ENCODE measurements at places on chromosomes 11 and 22. TPM values are rescaled to one million over a fixed set of nuclear protein-coding genes. Genes with fewer than 3 reads are reported as not detected.

GRCh38 chr22:32722441-32722840, 79.1 kb upstream of the TIMP3 start:
- no peak for DNase-seq

DNA sequence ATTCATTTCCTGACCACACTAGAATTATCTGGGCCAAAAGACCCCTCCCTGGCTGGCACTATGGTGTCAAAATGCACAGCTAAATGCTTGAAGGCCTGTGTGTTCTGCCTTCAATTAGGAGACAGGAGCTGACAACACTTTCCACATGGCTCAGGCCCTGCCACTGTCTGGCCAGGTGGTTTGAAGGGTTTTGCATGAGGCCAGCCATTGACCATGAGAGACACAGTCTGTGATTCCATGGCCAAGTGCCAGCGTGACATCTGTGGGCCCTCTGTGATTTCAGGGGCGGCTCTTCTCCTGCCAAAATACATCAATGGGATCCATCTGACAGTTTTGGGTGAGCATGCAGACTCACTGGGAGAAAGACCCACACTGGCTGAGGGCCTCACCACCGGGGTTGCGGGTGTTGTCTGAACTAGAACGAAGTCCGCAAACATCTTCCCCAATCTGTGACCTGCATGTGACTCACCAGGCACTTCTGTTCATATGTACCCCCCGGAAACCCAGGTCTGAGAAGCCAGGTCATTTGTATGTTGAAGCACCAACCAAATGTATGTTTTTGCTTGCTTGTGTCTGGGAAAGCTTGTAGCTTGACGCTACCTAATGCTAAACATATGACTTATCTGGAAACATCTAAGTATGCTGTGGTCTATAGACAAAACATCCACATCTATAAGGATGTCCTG, 20.7 kb upstream of the NAV2 start:
- DNase-seq = no peak

The PAX6 gene
- total RNA-seq = not detected

DNA sequence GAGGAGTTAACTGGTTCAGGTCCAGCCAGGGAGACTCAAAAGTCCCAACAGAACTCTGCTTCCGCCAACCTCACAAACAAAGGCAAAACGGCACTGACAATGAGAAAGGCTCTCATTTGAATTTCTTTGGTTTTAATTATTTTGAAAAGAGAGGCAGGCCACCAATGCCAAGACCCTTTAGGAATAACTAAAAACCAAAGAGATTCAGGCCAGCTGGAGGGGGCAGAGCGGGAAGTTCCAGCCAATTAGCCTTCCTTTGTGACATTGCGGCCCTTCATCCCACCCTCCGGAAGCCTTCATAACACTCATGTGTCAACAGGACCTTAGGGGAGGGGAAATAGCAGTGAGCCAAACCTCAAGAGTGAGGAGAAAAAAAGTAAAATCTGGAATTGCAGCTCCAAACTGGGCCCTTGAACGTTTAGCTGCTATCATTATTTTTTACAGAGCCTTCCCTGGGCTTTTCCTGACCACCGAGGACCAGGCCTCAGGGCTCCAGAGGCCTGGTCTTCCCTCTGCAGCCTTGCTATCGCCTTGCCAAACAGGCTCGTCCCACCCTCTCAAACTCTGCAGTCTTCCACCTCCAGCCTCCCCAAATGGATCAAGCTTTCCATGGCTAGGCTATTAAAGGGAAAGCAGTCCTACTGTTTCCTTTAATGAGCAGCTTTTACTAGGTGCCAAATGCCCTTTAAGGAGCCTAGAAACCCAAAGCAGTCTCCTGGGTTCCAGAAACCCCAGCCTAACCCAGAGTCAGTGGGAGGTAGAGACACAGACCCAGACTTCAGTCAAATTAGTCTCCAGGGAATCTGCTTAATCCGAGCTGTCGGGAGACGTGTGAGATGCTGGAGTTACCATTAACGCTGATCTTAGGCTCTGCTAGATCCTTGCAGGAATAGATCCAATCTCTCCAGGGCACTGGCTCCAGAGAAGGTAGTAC, 114.2 kb downstream of the CCDC34 start:
- DNase-seq = no peak

DNA sequence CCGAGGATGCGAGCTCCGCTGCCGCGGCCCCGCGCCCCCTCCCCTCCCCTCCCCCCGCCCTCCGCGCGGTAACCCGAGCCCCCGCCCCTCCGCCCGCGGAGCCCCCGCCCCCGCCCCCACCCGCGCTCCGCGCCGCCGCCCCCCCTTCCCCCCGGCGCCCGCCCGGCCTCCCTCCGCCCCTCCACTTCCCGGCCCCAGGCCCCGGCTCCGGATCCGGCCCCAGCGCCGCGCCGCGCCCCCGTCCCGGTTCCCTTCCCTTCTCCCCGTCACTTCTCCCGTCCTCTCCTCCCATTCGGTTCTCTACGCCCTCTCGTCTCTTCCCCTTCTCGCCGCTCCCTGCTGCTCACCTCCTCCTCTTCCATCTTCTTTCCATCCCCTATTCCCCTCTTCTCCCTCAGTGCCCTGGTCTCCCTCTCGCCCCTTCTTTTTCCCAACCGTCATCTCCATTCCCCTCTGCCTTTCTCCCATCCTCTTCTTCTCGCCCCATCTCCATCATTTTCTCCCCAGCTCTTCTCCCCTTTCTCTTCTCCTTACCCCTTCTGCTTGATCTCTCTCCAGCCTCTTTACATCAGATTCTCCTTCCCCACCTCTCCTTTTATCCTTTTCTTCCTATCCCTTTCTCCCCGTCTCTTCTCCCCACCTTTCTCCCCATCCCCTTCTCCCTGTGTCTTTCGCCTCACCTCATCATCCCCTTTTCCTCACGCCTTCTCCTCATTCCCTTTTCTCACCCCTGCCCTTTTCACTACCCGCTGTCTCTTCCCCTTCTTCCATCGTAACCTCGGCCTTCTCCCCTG, at the start of gene DCHS1:
DCHS1 (minus strand) TSS at position 20 of the 794 bp plus-strand sequence. CDS start 14,196 bp downstream, outside the sequence.
- DNase-seq = no peak

GRCh38 chr11:76564364-76564763, 106.2 kb downstream of the LRRC32 start:
- DNase-seq = no peak

The INCENP gene
- total RNA-seq = 14.4 TPM

DNA sequence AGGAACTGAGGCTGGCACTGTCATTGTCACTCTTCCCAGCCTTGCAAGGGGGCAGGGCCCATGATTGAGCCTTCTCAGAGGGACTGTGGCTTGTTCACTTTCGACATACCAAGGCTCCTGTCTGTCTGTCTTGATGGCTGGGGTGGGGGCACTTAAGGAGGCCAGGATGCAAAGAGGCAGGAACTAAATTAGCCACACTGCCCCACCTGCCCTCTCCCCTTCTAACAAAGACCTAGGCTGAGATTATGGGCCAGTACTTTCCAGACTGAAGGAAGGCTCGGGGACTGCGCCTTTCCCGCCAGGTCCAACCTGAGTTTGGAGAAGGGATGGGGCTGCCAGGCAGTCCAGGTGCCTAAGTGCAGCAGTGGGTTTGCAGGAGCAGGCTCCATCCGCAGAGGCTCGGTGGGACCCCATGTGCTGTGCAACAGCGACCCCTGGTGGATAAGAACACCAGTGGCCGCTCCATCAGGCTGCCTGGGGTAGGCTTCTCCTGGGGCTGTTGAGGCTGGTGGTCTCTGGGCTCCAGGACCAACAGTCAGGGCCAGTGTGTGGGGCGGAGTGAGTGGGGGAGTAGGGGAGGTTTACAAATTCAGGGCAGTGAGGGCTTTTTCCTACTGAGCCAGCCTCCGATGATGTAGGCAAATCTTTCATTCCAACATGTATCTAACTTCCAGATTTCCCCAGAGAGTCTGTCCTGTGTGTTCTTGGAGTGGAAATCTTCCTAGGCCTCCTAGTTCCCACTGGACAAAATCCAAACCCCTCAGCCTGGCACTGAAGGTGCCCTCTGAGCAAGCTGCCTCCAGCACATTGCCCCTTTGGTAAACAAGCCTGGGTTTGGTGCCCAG, 93.9 kb downstream of the INSC start:
- peak; percentile 82 for DNase-seq

The TEX12 gene
- total RNA-seq = 0.68 TPM

DNA sequence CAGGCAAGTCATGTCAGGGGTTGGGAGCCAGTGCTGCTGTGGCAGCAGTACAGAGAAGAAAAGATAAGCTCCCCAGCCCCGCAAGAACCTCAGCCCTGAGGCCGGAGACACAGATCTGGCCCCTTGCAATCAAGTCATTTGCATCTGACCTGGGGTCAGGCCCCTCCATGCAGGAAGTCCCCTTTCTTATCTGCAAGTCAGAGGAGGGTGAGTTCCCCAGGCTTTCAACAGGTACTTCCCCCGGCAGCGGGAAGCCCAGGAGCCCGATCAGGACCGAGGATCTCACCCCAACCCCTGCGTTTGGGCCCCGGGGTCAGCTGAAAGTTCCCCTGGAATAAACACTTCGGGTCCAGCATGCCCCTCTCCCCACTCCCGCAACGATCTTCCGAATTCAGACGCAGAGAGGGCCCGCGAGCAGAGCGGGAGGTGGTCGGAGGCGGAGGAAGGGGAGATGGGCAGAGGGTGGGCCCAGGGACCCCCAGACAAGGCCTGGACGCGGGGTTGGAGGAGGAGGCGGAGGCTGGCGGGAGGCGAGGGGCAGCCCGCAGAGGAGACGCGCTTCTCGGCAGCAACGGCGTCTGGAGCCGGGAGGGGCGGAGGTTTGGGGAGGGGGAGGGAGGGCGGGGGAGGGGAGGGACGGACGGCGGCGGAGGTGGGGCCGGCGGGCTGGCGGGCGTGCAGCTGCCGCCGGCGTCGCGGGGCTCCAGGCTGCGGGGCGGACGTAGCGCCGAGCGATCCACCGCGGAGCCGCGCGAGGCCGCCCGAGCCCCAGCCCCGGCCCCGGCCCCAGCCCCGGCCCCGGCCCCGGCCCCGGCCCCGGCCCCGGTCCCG, at the start of gene TSPAN18:
TSPAN18 (plus strand) TSS at position 680 of the 831 bp plus-strand sequence. CDS start 179,455 bp downstream, outside the sequence.
- no peak for DNase-seq

The VSIG2 gene
- 215 TPM for total RNA-seq

All from ureter (tissue), 1 donor.